Activated T-helper 1 cell treated with anti-CD3 and anti-CD28 coated beads, Interleukin-12 subunit alpha, Interleukin-12 subunit beta, Interleukin-2, Interleukin-4 antibody, amounts not matched to agents 30 ng/mL and 10 ng/mL and 1 ng/mL, durations not matched to agents 14 hours and 24 hours and 36 hours (primary cell): ENCODE measurements at places on chromosomes 12 and 14. TPM values are rescaled to one million over a fixed set of nuclear protein-coding genes. Genes with fewer than 3 reads are reported as not detected.

DNA sequence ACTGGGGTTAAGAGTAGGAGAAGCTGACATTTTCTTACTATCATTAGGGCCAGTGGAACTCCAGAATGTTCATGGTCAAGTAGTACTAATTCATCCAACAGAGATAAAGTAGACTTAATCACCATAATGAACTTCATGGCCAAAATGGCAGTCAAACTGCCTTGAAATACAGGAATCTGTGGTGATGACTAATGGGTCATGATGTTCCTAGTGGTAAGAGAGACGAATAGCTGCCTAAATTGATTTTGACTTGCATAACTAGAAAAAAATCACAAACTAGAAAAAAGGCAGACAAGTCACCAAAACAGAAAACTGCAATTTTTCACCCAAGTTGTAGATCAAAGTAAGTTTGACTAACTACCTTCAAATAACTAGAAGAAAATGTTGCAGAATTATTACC lies 138.5 kb downstream of the MGAT4C start:
- no peak for DNase-seq

- DNase-seq, result no peak
Measured at GRCh38 chr12:4177262-4177661, 96.3 kb upstream of the CCND2 start.

DNA sequence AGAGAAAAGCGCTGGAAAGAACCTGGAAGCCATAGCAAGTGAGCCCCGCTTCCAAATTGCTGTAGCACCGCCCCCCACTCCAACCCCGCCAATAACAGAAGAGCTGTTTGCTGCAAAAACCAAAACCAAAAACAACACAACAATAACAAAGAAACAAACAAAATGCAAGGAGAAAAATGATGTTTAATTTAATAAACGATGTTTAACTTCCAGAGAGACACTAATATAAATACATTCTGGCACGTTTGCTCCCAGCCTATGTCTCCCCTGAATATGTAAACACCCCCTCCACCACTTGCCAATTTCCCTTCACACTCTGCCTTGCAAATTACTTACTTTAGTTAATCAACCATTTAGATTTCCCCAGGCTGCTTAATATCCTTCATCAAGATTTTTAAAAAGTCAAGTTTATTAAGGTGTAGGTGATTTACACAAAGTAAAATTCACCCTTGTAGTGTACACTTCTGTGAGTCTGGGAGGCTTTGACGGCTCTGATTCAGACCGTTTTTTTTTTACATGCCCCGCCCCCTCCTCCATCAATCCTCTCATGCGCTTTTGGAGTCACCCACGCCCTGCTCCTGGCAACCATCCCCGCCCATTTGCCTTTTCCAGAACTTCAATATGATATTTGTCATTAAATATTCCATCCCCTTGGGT lies 482 bp upstream of the IFI27L2 start:
- peak; percentile 32 for DNase-seq

GRCh38 chr12:124680863-124681778 lies 113.7 kb upstream of the NCOR2 start:
- no peak for DNase-seq

DNA sequence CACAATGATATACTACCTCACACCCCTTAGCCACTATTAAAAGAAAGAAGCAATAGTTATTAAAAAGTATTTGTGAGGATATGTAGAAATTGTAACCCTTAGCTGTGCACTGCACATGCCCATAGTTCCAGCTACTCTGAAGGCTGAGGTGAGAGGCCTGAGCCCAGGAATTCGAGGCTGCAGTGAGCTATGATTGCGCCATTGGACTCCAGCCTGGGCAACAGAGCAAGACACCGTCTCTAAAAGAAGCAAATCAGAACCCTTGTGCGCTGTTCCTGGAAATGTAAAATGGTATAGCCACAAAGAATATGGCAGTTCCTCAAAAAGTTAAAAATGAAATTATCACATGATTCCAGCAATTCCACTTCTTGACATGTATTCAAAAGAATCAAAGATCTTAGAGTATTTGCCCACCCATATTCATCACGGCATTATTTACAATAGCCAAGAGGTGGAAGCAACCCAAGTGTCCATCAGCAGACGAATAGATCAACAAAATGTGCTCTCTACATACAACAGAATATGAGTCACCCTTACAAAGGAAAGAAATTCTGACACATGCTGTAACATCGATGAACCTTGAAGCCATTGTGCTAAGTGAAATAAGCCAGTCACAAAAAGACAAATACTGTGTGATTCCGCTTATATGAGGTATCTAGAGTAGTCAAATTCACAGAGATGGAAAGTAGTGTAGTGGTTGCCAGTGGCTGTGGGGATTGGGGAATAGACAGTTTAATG lies 23.7 kb upstream of the YLPM1 start:
- DNase-seq, result no peak

- DNase-seq, result no peak
Measured at GRCh38 chr14:36755756-36756155, 94.1 kb downstream of the PAX9 start.

GRCh38 chr12:102300824-102301461 lies 103.3 kb upstream of the PMCH start:
- peak; percentile 28 for DNase-seq

DNA sequence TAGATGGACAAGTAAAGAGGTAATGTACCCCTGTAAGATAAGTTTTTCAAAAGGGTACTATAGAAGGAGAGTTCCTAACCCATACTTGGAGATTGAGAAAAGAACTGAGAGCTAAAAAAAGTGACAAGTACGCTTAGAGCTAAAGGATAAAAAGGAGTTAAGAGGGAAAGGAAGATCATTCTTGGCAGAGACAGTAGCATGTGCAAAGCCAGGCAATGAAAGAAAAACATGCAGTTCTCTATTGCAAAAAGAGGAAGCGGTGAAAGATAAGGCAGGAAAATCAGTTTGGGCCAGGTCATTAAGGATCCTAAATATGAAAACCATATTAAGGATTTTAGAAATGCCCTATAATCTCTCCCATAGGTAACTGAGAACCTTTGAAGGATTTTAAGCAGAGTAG lies 500.4 kb upstream of the GARIN6 start:
- no peak for DNase-seq

KCNC2 gene
- total RNA-seq, result not detected in 2 replicates

NFATC4 gene
- not detected in 2 replicates for total RNA-seq

- DNase-seq, result no peak
Measured at GRCh38 chr12:121709478-121709961, 3.0 kb upstream of the TMEM120B start.

DNA sequence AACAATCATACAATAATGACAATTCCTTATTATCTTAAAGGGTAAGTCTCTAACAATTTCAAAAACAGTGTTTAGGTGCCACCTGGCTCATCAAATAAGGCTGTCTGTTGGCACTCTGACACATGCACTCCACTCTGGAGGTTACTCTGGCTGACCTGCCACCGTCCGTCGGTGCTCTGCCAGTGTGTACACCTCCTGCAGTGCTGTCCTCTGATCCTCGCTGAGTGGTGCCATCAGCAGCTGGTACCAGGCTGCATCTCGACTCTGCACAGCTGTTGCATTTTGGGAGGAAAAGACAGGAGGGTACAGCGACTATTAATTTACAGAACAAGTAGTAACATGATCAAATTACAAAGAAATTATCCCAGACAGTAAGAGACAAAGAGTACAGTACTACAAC lies 63.9 kb downstream of the IPO8 start:
- DNase-seq, result no peak

PTPRQ gene
- total RNA-seq, result not detected in 2 replicates

USP44 gene
- total RNA-seq, result 3.6 and 4.4 TPM in 2 replicates

DNA sequence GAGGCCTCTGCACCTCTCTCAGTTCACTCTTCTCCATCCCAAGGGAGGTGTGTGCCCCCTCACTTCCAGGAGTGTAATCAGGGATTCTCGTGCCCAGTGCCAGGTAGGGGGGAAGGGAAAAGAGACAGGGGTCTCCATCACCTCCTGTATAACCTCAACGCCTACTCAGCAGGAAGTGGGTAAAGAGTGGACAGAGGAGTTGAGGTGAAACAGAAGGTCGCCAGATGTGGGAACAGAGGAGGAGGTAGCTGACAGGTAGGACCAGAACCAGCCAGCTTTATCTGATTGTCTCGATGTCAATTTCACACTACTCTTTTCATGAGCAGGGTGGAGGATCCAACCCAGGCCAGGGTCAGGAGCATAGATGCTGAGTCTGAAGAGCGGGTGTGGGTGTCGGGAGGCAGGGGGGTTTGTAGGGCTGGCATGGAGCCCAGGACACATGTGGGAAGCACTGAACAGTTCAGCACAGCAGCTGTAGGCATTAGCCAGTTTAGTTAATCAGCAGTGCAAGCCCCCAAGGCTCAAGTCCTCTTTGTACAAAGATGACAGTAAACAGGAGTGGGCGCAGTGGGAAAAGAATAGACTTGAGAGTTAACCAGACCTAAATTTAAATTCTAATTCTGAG lies 213.5 kb downstream of the PELI2 start:
- DNase-seq, result no peak

FERMT2 gene
- total RNA-seq, result 1.3 and 2.1 TPM in 2 replicates

DNA sequence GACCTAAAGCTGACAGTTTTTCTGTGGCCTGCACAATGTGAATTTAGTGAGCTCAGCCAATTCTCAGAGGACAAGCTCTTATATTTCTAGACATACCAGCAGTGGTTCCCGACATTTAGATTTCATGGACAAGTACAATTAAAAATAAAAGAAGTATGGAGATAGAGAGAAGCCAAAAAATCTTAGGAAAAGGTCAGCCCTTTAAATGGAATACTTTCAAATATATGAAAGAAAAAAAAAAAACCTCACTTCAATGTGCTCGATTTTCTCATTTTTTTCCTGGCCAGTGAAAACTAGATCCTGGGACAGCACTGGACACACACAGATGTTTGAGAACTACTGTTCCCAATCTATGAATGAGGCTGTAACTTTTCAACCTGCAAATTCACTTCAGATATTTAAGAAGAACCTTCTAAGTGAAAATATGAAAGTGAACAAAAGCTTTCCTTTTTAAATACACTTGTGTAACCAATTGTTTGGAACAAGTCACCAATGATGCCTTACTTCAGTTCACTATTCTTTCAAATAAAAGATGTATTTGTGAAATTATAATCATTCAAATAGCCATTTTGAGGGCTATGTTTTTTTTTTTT lies 109.4 kb downstream of the SLC38A1 start:
- DNase-seq, result no peak

GRCh38 chr14:103078420-103078749 lies 5.6 kb upstream of the LBHD2 start:
- peak; percentile 54 for DNase-seq

GRCh38 chr14:69625299-69626131 lies 14.1 kb downstream of the SUSD6 start:
- peak; percentile 75 for DNase-seq

GRCh38 chr14:22803687-22803974 lies 11.6 kb downstream of the SLC7A7 start:
- DNase-seq, result no peak

ATL1 gene
- total RNA-seq, result 0.83 and 1.2 TPM in 2 replicates

LRFN5 gene
- total RNA-seq, result not detected in 2 replicates

- DNase-seq, result no peak
Measured at GRCh38 chr12:46534327-46534840, 161.8 kb upstream of the SLC38A2 start.

- no peak for DNase-seq
Measured at GRCh38 chr14:94025720-94026119, 420 bp upstream of the OTUB2 start.

DNA sequence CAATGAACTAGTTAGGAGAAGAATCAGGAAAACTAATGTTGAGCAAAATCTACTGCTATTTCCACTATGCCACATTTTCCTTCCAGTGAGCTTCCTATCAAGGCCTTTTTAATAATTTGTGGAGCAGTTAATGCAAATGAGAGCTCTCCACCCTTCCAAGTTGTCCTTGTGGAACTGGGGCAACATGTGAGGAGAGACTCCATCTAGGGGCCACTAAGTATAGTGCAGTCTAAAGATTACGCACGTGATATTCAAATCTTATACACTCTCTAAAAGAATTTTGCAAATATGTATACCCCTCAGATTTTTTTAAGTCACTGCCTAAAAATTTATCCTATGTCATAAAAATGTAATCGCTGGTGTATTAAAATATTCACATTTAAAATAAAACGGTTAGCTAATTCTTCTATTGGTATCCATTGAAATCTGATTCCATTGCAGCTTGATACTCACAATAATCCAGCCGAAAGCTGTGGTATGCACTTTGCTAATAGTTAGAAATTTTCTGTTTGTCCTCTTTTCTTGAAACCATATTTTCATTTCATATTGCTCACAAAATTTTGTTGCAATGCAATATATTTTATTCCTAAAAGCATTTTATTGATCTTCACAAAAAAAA lies 100.1 kb downstream of the PAH start:
- no peak for DNase-seq

HHIPL1 gene
- total RNA-seq, result not detected in 2 replicates

GRCh38 chr14:52006361-52006760 lies 17.0 kb downstream of the RTRAF start:
- no peak for DNase-seq

VDR gene
- 305 and 318 TPM in 2 replicates for total RNA-seq

- no peak for DNase-seq
Measured at GRCh38 chr14:101007765-101008164, 104.2 kb upstream of the RTL1 start.

- DNase-seq, result no peak
Measured at GRCh38 chr12:131836193-131836592, 8.0 kb downstream of the MMP17 start.

DNA sequence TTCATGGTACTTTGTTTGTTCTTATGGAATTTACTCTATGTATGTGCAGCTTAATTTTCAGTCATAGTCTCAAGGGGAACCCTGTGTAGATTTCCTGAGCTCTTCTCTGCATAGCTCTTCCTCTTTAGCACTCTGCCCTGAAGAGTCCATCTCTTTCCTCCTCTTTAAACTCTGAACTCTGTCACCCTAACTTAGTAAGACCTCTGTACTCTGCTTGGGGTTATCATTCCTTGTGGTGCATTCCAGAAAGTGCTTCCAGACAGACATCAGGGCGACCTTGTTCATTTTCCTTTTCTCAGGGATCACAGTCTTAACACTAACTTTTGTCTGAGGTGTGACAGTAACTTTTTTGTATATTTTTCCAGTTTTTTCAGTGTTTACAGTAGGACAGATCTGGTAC lies 179.3 kb downstream of the RAD51B start:
- no peak for DNase-seq

- DNase-seq, result no peak
Measured at GRCh38 chr14:81105961-81106360, 114.8 kb downstream of the GTF2A1 start.

GRCh38 chr12:1117371-1117770 lies 126.3 kb downstream of the ERC1 start:
- DNase-seq, result no peak

GRCh38 chr14:88422919-88423650 lies 37.6 kb downstream of the SPATA7 start:
- no peak for DNase-seq

- no peak for DNase-seq
Measured at GRCh38 chr12:23880988-23881387, 68.5 kb downstream of the SOX5 start.

DNA sequence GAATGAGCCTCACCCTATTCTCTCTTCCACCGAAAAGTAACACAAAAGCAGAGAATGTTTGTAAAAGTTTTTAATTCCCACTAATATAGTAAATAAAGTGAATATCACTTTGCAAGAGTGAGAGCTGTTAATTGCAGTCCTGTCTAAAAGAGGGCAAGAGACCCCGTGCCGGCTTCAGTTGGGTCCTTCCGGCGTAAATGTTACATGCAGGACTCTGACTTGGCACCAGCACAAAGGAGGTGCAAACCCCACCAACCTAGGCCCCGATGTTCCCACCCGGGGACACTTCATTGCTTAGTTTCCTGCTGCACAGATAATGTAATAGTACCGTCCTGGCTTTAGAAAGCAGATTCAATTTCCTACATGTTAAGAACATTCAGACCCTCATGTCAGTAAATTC lies 66.0 kb upstream of the DYNC1H1 start:
- no peak for DNase-seq

ZC2HC1C gene
- 0.71 and 0.80 TPM in 2 replicates for total RNA-seq
